ENCODE measurements at places on chromosomes 6 and 20. TPM values are rescaled to one million over a fixed set of nuclear protein-coding genes. Genes with fewer than 3 reads are reported as not detected.

GRCh38 chr20:55478724-55479450 lies 526.4 kb downstream of the CBLN4 start:
- no peak for DNase-seq

GRCh38 chr20:50582092-50582491 lies 71.9 kb downstream of the PTPN1 start:
- no peak for DNase-seq

DNA sequence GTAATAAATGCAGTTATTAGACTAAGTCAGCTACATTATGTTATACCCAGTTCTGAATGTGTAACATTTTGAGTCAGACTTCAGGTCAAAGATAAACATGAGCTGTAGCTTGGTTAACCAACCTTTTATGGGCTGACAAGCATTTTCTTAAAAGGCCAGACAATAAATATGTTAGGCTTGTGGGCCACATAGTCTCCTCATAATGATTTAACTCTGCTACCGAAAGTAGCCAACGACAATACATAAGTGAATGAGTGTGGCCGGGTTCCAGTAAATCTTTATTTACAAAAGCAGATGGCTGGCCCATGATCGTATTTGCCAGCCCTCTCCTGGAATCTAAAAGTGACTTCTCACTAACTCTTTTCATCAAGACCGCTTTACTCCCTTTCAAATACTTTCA lies 49.9 kb downstream of the ATG5 start:
- DNase-seq = no peak

GRCh38 chr20:15185913-15186312 lies 848.5 kb upstream of the FLRT3 start:
- no peak for DNase-seq

- no peak for DNase-seq
Observed at GRCh38 chr6:109095835-109096084, 453 bp downstream of the CEP57L1 start.

- no peak for DNase-seq
Observed at GRCh38 chr6:1581120-1581991, 28.4 kb upstream of the FOXC1 start.

Gene HLA-DQA1
- total RNA-seq = 5.8 TPM

DNA sequence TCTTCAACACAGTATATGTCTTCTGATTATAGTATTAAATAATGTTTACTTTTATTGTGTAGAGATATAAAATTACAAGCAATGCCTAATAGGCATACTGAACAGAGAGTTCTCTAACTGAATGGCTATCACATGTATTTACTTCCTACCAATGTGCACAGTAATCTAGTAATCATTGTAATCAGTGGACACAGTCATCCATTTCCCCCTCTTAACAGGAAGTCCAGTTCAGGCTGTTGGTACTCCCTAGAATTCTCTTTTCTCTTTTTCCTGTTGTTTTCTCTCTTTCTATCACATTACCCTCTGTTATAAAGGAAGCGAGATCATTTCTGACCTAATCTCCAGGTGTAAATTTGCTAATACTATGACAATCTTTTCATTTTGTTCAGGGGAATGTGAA lies 172.5 kb downstream of the HTR1B start:
- no peak for DNase-seq

GRCh38 chr6:117149324-117149723 lies 116.0 kb upstream of the VGLL2 start:
- DNase-seq = no peak

DNA sequence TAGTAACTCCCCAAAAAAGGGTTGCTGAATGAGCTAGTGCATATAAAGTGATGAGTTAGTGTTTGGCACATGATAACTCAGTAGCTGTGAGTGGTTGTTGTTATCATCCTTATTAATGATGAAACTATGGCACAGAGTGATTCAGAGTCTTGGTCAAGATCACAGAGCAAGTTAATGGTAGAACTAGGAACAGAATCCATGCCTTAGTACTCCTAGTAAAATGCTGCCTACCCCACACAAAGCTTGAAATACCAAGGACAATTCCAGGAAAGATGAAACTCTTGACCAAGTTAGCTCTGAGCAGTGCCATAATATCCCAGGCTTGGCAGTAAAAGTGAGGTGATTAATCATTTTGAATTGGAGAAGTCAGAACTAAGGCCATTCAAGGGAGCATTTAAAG lies 109.1 kb upstream of the ENPP5 start:
- DNase-seq = no peak

- no peak for DNase-seq
Observed at GRCh38 chr20:48308232-48308781, 519.5 kb downstream of the PREX1 start.

GRCh38 chr6:44076356-44077213 lies 50.7 kb downstream of the MRPL14 start:
- DNase-seq = no peak

Gene HLA-DQB1
- 6.3 TPM for total RNA-seq

DNA sequence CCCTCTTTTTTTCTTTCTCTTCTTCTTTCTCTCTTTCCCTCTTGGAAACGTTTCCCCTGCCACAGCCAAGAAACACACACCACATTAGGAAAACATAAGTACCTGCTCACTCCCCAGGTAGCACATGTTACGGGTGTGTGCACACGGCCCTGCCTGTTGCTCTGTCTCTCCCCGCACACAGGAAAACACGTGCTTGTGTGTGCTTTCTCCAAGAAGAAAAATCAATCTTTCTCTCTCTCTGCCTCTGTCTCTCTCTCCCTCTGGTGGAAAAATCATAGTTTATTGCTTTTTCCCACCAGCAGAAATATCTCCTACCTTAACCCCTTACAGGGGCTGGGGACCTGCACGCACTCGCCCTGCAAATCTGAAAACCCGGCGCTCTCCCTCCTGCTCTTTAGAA lies 102.3 kb downstream of the EDN3 start:
- DNase-seq = peak; percentile 14

DNA sequence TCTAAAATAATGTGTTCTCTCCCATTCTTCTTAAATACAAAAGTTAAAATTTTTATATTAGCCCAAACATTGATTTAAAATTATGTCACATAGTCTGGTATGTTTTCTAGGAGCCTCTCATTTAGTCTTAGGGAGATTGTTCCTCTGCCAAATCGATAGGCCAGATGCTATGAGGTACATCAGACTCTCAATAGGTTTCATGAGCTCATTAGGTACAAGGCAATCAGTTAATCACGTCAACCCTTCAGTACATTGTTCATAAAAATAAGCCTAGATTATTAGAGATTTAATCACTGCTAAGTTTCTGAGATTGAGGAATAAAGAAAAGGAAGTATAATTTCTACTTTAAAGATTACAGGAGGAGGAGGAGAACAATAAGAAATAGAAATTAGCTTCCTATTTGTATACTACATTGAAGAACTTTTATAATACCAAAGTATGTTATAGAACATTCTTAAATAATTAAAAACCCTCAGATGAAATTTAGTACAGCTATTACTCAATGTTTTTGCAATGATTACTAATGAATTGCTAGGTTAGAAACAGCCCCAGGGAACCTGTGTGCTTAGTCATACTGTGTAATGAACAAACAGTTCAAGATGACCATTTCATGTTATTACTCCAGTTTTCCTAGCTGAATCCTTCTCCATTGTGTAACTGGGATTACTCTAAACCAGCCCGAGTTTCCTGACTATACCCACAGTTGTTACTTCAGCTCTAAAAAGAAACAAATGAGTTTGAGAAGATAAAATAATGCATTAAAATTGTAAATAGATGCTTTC lies 117.0 kb downstream of the BMP5 start:
- no peak for DNase-seq

GRCh38 chr20:10360878-10361277 lies 73.1 kb downstream of the MKKS start:
- DNase-seq = no peak

Gene PHF20
- 72.9 TPM for total RNA-seq

Gene C20orf204
- 3.7 TPM for total RNA-seq

Gene SYTL3
- 24.3 TPM for total RNA-seq

Gene POU3F2
- not detected for total RNA-seq

Gene ADTRP
- total RNA-seq = 8.0 TPM

DNA sequence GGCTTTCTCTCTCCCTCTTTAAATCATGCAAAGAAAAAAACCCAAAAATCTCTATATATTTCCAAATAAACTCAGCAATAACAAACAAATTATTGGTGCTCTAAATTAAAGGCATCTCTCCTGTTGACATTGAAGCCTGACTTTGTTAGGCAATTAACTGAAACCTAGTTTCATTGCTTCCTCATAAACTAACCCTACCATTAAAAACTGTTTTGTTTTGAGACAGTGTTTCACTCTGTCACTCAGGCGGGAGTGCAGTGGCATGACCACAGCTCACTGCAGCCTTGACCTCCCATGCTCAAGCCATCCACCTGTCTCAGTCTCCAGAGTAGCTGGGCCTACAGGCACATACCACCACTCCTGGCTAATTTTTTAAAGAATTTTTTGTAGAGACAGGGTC lies 34.9 kb downstream of the PIGU start:
- no peak for DNase-seq

- DNase-seq = no peak
Observed at GRCh38 chr20:50409495-50409894, 100.7 kb upstream of the PTPN1 start.

GRCh38 chr20:1420066-1420465 lies 27.2 kb upstream of the FKBP1A start:
- no peak for DNase-seq

GRCh38 chr6:44003345-44004061 lies 123.7 kb downstream of the MRPL14 start:
- no peak for DNase-seq

Gene HS3ST5
- not detected for total RNA-seq

- no peak for DNase-seq
Observed at GRCh38 chr20:1735417-1736089, 78.0 kb upstream of the SIRPG start.

- DNase-seq = no peak
Observed at GRCh38 chr6:119442776-119443184, 93.2 kb upstream of the MAN1A1 start.

Gene EFCAB8
- total RNA-seq = 1.5 TPM

DNA sequence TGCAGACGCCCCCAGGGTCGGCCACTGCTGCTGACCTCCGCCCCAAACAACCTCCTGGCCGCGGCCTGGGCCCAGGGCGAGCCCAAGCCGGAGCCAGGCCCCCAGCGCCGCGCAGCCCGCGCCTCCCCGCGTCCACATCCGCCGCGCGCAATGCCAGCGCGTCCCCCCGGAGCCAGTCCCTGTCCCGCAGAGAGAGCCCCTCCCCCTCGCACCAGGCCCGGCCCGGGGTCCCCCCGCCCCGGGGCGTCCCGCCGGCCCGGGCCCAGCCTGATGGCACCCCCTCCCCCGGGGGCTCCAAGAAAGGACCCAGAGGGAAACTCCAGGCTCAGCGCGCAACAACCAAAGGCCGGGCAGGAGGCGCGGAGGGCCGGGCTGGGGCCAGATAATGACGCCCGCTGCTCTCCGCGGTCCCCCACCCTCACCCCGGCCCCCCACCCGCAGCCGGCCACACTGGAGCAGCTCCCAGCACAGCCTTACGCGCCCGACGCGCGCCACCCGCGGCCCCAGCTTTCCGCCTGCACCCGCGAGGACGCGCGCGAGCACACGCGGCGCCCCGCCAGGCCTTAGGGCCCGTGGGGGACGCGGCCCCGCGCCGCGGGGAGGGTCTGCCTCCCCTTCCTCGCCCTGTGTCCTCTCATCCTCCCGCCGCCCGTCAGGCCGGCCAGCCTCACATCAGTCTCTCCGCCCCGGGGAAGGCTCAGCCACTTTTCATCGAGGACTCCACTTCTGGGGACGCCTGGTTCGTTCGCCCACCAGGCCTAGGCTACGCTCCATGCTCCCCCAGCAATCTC lies 12.9 kb upstream of the SLC22A7 start:
- no peak for DNase-seq

DNA sequence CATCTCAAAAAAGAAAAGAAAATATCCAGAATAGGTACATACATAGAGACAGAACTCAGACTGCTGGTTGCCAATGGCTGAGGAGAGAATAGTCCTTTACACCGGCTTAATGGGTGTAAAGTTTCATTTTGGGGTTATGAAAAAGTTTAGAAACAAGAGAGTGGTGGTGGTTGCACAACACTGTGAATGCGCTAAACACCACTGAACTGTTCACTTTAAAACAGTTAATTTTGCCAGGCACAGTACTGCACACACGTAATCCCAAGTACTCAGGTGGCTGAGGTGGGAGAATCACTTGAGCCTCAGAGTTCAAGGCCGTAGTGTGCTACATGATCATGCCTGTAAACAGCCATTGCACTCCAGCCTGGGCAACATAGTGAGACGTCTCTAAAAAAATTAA lies 7.6 kb downstream of the ILRUN start:
- DNase-seq = no peak

DNA sequence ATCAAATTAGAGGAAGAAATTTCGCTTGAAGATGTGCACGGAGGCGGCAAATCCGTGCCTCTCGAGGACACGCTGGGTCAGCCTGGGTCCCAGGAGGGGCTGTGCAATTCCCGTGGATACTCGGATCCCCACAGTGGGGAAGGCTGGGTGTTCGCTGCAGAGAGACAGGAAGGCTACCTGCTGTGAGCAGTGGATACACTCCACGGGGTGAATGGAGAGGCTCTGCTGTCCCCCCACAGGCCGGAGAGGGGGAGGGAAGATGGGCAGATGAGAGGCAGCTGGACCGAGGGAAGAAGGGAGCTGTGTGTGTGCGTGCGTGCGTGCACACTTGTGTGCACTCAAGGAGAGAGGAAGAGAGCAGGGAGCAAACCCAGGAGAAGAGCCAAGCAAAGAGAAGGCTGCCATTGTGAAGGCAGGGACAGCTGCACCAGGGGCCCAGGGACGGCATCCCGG lies 57.3 kb downstream of the SULF2 start:
- no peak for DNase-seq

DNA sequence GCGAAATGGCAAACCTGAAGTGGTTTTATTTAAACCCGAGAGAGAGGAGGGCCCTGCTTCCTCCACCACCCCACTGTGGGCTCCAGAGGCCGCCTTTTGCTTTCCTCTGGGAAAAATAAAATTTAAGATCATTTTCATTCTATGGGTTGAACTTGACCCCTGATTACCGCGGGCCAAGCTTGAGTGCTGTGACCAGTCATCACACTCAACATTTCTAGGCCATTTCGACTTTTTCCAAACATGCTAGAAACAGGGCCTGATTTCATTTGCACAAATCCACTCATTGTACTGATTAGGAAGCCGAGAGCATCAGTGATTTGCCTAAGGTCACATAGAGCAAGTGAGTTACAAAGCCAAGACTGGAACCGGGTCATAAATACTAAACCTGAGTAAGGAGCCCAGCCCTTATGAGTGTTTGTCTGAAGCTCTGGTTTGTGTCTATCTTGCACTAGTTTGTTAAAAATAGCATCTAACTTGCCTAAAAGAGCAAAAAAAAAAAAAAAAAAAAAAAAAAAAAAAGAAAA lies 179.7 kb downstream of the DLL1 start:
- DNase-seq = no peak

GRCh38 chr6:143009851-143010250 lies 50.8 kb upstream of the AIG1 start:
- no peak for DNase-seq

Gene HLA-DQA2
- not detected for total RNA-seq

DNA sequence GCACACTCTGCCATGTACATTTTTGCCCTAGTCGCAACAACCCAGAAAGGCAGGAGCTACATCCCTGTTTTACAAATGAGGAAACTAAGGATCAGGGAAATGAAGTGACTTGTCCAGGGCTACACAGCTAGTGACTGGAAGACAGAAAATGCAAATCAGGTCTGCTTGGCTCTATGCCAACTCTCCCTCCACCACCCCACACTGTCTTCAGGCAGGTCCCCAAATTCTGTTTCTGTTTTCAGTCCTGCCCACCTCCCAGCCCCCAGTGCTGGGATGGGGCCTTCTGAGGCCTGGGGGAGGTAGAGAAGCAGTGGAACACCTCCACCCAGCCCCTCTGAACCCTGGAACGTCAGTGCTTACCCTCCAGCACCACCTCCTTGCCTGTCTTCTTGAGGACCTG lies 5.1 kb downstream of the SNTA1 start:
- no peak for DNase-seq
